Aortic smooth muscle cell (primary cell): ENCODE measurements at places on chromosomes 11 and 22. TPM values are rescaled to one million over a fixed set of nuclear protein-coding genes. Genes with fewer than 3 reads are reported as not detected.

POTEH gene
- not detected in 2 replicates for total RNA-seq

ISX gene
- total RNA-seq, result not detected in 2 replicates

HEPHL1 gene
- not detected in 2 replicates for total RNA-seq

OR8G1 gene
- not detected in 2 replicates for total RNA-seq

MGAT3 gene
- 0.06 and 0.40 TPM in 2 replicates for total RNA-seq

LMO2 gene
- 92.6 and 152 TPM in 2 replicates for total RNA-seq

SMIM35 gene
- not detected in 2 replicates for total RNA-seq

OR56B4 gene
- not detected in 2 replicates for total RNA-seq

SMTNL1 gene
- not detected in 2 replicates for total RNA-seq

CABP7 gene
- total RNA-seq, result under 0.01 TPM in 1 of 2 replicates, not detected in the other

PLA2G3 gene
- 0.13 TPM in 1 of 2 replicates, not detected in the other for total RNA-seq

OR51E1 gene
- not detected in 2 replicates for total RNA-seq

MEI1 gene
- 1.2 TPM in 2 replicates for total RNA-seq

SCGB2A2 gene
- total RNA-seq, result not detected in 2 replicates

ASPHD2 gene
- 1.8 TPM in 2 replicates for total RNA-seq

DMC1 gene
- 3.2 and 3.4 TPM in 2 replicates for total RNA-seq

LARGE2 gene
- not detected in 2 replicates for total RNA-seq

SLC25A17 gene
- 12.3 and 12.4 TPM in 2 replicates for total RNA-seq
